ENCODE measurements at places on chromosomes 4 and X.

- no peak for DNase-seq
Measured at GRCh38 chr4:109156356-109156755, 146.1 kb downstream of the COL25A1 start.

DNA sequence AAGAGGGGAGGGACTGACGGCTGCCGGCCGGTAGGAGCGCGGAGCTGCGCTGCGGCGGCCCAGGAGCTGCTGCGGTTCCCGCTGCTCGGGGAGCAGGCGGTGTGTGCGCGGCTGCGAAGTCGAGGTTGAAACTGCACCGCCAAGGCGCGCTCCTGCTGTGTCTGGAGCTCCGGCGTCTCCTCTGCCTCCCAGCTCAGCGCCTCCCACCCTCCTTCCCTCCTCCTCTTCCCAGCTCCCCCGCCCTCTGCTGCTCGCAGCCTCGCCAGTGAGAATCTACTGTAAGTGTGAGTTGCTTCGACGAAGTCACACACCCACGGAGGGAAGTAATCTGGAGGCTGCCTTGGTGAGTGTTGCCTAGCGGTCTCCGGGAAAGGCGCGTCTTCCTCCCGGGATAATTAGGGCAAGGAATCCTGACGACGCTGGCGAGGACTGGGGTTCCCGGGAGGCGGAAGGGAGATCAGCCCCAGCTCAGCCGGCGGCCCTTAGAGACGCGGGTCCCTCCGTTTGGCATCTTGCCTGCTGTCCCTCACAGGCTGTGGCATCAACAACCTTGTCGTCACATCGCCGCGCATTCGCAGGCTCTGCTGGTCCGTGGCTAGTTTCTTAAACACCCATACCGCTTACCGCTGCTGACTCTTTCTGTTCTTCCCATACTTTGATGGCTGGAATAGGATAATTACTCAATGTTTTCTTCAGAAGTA lies at the start of gene EPHA5:
Gene EPHA5, minus strand, starts transcription at position 159 of the 701 bp plus-strand sequence. CDS start 747 bp downstream, outside the sequence.
- DNase-seq, result peak; percentile 8

- no peak for DNase-seq
Measured at GRCh38 chrX:19133231-19133630, 11.0 kb upstream of the ADGRG2 start.

DNA sequence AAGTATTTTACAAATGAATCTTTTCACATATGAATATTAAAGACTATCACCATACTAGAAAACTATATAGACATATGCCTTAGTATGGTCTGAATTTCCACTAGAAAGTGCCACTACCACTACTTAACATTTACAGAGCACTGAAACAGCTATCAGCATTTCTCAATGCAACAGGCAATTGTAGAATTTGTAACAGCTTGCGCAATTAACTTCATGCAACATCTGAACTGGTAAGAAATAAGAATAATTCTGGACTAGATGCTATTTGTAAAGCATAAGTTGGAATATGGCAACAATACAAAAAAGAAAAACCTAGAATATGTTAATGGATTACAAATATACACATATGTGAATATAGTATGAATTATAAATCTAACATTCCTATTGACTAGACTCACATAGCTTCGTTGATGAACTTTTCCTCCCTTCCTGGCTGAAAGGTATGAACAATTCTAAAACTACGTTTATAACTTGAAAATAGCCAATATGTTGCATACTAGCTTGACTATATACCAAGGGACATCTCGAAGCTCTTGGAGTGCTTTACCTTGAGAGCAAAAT lies 82.0 kb downstream of the ATP8A1 start:
- DNase-seq, result no peak

- no peak for DNase-seq
Measured at GRCh38 chr4:189656641-189657040, 284.0 kb upstream of the FRG1 start.

GRCh38 chr4:72318421-72319170 lies 250.4 kb downstream of the ADAMTS3 start:
- DNase-seq, result no peak

DNA sequence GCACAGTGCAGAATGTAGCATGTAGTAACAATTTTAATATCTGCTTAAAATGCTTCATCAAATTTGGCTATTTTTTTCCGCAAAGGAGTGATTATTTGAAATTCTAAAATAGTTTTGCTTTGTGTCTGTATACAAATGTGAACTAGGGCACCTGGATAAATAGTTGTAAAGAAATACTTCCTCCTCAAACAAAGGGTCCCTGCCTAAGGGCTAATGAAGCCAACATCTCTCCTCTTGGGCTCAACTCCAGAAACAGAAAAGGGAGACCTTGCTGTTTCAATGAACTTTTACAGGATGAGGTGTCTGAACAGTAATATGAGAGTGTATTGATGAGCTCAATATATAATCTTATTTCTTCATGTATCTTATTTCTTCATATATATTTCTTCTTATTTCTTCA lies 30.8 kb upstream of the SCOC start:
- no peak for DNase-seq

DNA sequence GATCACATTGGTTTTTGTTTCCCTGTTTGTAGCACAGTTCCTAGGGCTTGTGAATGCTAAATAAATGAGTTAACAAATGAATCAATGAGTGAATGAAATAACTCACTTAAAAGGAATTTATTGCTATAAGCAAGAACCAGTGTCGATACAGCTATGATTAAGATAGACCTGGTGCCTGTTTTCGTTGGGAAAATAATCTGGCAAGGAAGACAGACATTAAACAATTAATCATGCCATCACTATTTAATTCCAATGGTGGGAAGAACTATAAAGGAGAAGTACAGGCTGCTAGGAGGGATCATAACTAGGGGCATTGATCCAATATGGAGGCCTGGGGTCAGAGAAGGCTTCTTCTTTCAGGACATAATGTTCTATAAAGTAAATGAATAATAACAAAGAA lies 4.5 kb upstream of the CBR4 start:
- DNase-seq, result no peak

DNA sequence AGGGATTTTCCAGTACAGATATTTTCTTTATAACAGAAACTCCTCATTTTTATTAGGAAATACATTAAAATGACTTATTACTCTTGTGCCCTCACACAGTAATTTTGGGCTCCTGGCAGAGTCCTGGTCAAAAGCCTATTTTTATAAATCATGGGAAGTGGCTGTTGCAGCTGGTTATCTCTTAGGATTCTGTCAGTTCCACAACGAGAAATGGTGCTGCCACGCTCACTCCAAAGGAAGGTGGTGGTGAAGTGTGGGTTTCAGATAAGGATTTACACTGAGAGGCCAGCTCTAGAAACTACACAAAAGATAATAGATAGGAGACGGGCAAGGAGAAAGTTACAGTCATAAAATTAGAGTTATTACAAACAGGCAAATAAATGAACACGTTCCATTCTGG lies 159.2 kb upstream of the FAM241A start:
- DNase-seq, result no peak

DNA sequence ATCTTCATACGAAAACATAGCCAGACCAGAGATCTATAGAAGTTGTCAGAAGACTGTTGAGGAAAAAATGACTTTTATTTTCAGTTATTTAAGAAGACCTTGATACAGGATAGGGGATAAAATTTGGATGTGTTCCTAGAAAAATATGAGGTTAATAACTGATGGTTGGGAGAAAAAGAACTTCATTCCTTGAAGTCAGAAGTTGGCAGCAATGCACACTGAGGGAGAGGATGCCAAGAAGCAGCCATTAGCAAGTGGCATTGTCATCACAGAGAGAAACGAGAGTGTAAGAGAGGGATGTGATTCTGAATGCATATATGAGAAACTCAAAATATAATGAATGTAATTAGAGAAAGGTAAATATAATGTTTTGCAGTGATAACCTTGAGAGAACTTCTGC lies 382.1 kb upstream of the EPHA5 start:
- DNase-seq, result no peak

- no peak for DNase-seq
Measured at GRCh38 chrX:130836447-130836846, 66.6 kb downstream of the ENOX2 start.

GRCh38 chr4:98739751-98740150 lies 81.3 kb upstream of the TSPAN5 start:
- no peak for DNase-seq

GRCh38 chr4:76732246-76732645 lies 165.7 kb downstream of the SOWAHB start:
- no peak for DNase-seq

DNA sequence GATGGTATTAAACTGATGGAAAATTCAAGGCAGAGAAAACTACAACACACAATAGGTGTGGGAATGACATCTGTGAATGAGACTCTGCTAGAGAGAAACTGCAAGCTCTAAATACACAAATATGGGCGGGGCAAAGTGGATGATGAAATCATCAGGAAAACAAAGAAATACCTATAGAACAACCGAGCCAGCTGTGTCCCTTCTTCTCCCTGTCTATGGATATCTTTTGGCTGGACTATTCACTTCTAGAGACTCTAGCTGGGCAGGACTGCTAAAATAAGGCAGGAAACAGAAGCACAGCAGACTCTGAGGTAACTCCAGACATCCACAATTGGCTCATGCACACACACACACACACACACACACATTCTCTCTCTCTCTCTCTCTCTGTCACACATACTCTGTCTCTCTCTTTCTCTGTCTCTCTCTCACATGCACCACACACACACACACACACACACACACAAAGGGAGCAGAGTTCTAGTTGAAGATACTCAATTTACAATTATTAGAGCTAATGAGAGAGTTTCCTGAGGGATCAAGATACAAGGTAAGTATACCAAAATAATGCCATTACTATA lies 27.2 kb upstream of the EDNRA start:
- no peak for DNase-seq

- no peak for DNase-seq
Measured at GRCh38 chr4:99855678-99856077, 38.5 kb downstream of the LAMTOR3 start.

- DNase-seq, result no peak
Measured at GRCh38 chrX:76172325-76172893, 453 bp upstream of the PBDC1 start.

DNA sequence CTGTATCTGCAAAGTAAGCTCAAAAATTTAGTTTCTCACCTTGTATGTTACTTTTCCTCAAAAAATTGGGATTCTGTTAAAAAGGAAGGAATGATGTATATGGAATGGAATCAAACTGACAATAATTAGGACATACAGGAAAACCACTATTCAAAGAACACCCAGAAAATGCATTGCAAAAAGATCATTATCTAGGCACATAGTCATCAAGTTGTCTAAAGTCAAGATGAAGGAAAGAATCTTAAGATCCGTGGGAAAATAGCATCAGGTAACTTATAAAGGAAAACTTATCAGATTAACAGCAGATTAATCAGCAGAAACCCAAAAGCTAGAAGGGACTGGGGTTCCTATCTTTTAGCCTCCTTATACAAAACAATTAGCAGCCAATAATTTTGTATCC lies 23.1 kb upstream of the PLK4 start:
- no peak for DNase-seq

DNA sequence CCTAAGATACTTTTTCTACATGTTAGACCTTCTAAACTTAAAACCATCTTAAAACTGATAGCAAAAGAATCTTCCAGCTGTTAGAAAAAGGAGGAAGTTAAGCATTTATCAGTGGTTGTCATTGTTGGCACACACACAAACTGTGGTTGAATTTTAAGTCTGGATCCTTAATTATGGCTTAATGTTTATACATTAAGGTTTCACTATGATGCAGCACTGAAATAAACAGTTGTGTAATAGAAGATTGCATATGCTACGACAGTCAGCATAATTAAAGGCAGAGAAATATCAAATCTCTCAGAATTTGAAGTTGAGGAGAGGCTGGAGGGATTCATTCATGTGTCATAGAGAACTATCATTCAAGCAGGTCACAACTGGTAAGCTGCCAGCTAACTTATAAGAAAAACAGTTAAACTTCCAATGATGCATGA lies 32.3 kb downstream of the ADGRA3 start:
- DNase-seq, result no peak

DNA sequence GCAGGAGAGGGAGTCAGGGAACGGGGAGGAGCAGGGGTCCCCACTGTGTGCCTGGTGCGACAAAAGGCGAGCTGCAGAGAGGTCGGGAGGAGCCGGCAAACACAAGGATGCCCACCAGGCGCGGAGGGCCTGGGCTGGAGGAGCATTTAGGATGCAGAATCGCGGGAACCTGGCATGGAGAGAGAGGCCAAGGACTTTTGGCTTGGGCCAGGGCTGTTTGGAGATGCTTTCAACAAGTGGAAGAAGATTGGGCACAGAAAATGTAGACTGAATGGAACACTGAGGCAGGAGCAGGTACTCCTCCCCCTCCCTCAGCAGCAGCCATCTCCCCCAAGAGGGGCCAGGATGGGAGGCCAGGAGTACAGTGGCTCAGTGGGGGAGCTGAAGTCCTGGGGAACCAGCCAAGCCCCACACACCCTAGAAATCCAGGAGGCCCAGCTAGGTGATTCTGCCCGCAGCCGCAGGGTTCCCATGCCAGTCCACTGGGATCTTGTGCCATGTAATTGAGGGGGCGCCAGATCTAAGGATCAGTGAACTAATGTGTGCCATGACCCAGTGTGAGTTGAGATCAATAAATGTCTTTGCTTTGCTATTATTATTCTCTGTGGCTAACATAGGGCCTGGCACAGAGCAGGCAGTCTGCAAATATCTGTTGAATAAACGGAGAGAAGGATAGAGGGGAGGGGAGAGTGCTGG lies 1.1 kb upstream of the ABLIM2 start:
- DNase-seq, result no peak

GRCh38 chr4:15194520-15194919 lies 192.2 kb downstream of the CPEB2 start:
- DNase-seq, result no peak

DNA sequence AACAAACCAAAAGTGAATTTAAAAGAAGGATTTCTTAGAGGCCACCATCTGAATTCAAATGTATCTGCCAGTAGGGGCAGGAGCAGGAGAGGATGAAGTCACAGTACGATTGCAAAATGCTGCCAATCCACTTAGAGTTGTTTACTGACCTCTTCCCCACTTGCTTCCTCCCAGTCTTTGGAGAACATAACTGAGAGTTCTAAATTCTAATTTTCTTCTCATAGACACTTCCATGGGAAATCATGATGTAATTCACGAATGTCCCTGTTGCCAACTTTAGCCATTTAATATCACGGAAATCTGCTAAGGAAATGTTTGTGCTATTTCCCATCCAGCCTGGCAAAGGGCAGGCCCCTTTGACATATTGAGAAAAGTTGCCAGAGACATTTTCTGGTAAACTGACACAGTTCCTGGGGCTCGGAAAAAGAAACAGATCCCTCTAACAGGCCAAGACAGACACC lies 33.6 kb upstream of the NOCT start:
- no peak for DNase-seq

DNA sequence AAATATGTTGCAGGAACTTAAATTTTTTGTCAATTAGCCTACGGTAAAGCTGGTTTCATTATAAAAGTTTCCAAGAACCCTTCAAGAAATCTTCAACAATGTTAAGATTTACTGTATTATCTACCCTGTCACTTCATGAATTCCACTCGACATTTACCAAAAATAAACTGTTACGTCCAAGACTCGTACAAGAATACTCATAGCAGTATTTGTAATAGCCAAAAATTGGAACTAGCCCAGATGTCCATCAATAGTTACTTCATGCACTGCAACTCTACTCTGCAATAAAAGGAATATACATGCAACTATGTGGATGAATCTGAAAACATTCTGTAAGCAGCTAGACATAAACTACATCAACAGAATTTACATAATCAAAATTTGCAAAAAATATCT lies 13.4 kb downstream of the RBMX start:
- no peak for DNase-seq
